T-cell (primary cell): ENCODE measurements at places on chromosomes 6 and 20. TPM values are rescaled to one million over a fixed set of nuclear protein-coding genes. Genes with fewer than 3 reads are reported as not detected.

- no peak for DNase-seq
These were observed 8.4 kb upstream of the SPINT3 start for GRCh38 chr20:45523821-45524220.

DNA sequence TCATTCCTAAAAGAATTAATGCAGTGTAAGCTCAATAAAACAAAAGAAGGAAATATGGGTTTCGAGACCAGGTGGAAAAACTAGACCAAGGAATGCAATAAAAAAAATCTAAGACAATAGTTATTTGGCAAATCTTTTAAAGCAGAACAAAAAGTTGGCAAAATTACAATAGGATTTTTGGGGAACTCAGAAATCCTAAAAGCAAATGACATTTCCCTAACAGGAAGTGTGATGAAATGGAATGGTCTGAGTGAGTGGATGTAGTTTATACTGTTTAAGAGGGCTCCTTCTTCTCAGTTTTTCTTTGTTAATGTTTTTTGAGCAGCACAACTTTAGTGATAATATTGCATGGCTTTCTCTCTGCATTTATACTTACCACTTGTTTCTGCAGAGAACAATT is 190.0 kb downstream of the PLCB4 start:
- no peak for DNase-seq

DNA sequence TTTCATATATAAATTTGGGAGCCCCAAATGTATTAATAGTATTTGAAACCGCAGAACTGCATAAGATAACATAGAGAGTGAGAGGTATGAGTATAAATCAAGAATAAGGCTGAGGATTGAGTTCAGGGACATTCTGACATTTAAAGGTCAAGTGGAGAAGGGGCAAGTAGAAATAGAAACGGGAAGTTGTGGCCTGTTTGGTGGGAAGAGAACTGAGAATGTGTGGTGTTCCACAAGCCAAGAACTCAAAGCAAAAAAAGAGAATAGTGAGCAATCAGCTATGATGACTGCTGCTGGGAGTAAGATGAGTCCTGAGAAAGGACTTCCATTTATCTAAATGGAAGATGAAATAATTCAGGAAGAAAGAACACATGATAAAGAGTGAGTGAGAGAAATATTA is 418.4 kb downstream of the CD109 start:
- no peak for DNase-seq

GSTA2 gene
- not detected for total RNA-seq

GRCh38 chr6:10413850-10414738 is 780 bp downstream of the TFAP2A start:
- DNase-seq = no peak
